ENCODE measurements at places on chromosomes 2 and 18.

DNA sequence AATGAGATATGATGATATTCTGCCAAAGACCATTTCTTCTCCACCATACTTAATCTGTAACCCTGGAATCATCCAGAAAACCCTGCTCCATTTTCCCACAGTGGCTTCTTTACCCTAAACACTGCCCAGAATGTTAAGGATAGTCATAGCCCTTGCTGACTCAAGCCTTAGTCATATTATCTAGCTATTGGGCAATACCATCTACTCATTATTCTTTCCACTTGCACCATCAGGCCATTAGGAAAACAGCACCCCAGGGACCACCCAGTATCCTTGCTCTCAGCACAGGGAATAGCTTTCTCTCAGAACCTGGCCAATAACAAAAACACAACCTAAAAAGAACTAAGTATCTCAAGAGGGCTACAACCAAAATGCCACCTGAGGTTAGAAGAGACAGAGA lies 445.7 kb upstream of the SLC14A2 start:
- H3K4me1 ChIP-seq: no peaks in the 10 kb centered on the region
- no peak overlapping the region for H3K4me3 ChIP-seq
- DNase-seq: no peak
- no peak overlapping the region for H3K27ac ChIP-seq
- H3K36me3 ChIP-seq: no peaks in the 10 kb centered on the region

GRCh38 chr18:13217466-13217961 lies 1.0 kb upstream of the LDLRAD4 start:
- no peaks in the 10 kb centered on the region for H3K36me3 ChIP-seq
- H3K27ac ChIP-seq: peak overlapping the region; percentile 76
- H3K4me1 ChIP-seq: peaks cover 52% of the 10 kb centered on the region
- DNase-seq: peak; percentile 69

DNA sequence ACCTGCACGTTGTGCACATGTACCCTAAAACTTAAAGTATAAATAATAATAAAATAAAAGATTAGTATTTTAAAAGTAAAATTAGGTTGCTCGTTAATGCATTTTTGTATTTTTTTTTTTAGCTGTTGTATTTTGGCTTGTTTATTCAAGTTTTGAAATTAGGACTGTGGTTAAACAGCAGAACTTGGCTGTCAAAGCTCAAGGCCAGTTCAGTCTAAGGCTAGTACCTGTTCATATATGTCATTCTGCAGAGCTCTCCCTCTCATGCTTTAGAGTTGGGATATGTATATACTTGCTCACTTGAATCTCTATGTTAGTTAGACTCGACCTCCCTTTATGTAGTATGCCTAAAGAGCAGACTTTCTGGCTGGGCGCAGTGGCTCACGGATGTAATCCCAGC lies 32.7 kb downstream of the MOB4 start:
- no peak for DNase-seq
- no peak overlapping the region for H3K27ac ChIP-seq
- no peaks in the 10 kb centered on the region for H3K27me3 ChIP-seq
- no peaks in the 10 kb centered on the region for H3K4me1 ChIP-seq

DNA sequence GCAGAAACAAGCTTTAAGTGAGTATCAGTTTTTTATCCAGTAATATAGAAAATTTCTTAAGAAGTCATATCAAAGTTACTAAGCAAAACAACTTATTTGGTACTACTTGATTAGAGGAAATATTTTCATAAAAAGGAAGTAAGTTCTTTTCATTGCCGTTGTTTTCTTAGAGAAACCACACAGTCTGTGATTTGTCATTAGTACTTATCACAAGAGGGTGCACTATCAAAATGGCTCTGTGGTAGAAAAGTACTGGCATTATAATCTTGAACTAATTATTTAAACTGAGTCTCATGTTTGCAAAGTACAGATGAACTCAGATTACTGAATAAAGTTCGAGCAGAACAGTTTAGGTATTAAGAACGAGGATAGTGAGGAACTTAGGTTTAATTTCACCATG lies 93.4 kb downstream of the IKZF2 start:
- H3K27me3 ChIP-seq: no peaks in the 10 kb centered on the region
- H3K4me3 ChIP-seq: no peak overlapping the region
- DNase-seq: no peak
- peaks cover 13% of the 10 kb centered on the region for H3K4me1 ChIP-seq
- H3K27ac ChIP-seq: no peak overlapping the region
- H3K36me3 ChIP-seq: peaks cover 35% of the 10 kb centered on the region

DNA sequence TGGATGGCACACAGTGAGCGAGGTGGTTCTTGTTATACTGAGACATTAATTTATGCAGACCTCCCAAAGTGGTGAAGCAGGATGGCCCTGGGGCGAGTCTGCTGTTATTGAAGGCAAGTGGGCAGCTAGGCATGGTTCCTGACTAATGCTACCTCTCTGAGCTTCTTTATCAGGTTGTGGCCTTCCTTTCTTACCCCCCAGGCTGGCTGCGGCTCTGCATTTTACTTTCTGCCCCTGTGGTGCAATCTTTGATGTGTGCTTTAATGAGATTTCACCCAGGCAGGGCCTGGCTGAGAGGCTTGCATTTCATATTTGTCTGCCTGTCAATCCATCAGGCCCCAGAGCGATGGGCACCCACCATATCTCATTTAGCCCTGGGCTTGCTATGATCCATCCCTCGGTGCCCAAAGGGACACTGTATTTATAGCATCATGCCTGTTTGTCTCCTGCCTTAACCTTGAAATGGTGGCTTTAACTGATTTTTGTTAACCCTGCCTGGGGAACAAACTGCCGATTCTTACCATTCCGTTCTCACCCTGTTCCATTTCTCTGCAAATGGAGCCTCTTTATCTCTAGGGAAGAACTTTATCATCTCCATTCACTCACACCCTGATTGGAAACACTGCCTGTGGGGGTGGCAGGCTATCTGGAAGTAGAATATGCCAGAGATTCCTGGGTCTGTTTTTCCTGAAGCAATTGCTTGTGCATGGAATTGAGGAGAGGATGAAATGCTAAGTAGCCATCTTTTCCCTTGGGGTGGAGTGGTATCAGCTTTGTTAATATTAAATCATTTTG lies 316.2 kb upstream of the THSD7B start:
- no peak overlapping the region for H3K27ac ChIP-seq
- H3K4me1 ChIP-seq: no peaks in the 10 kb centered on the region
- no peak for DNase-seq
- H3K4me3 ChIP-seq: no peak overlapping the region

GRCh38 chr2:9106338-9107167 lies 100.1 kb upstream of the ASAP2 start:
- H3K36me3 ChIP-seq: no peaks in the 10 kb centered on the region
- H3K27ac ChIP-seq: no peak overlapping the region
- H3K4me3 ChIP-seq: no peak overlapping the region
- no peak for DNase-seq

- H3K27ac ChIP-seq: no peak overlapping the region
- H3K4me1 ChIP-seq: no peaks in the 10 kb centered on the region
- no peak for DNase-seq
- H3K36me3 ChIP-seq: no peaks in the 10 kb centered on the region
Observed at GRCh38 chr18:67919316-67919715, 402.8 kb upstream of the DSEL start.

- H3K27ac ChIP-seq: no peak overlapping the region
- H3K4me1 ChIP-seq: peaks cover 4% of the 10 kb centered on the region
- DNase-seq: peak; percentile 56
- H3K4me3 ChIP-seq: no peak overlapping the region
- no peaks in the 10 kb centered on the region for H3K27me3 ChIP-seq
Observed at GRCh38 chr18:13159579-13159978, 59.0 kb upstream of the LDLRAD4 start.

DNA sequence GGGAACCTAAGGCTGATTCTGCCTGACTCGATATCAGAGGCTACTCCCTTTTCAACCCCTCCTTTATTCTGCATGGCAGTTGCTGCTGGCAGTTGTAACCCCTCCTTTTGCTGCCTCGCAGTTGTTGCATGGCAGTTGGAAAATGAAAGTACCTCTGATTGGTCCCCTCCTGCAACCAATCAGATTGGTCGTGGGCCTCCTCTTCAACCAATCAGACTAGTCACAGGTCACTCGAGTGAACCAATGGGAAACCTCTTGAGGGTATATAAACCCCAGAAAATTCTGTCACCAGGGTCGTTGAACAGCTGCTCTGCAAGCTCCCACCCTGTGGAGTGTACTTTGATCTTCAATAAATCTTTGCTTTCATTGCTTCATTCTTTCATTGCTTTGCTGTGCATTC lies 294.3 kb upstream of the SLC8A1 start:
- H3K4me1 ChIP-seq: no peaks in the 10 kb centered on the region
- H3K4me3 ChIP-seq: no peak overlapping the region
- H3K36me3 ChIP-seq: no peaks in the 10 kb centered on the region
- H3K27ac ChIP-seq: no peak overlapping the region
- DNase-seq: no peak
- H3K27me3 ChIP-seq: no peaks in the 10 kb centered on the region

- H3K27me3 ChIP-seq: peaks cover 8% of the 10 kb centered on the region
- H3K4me1 ChIP-seq: no peaks in the 10 kb centered on the region
- no peaks in the 10 kb centered on the region for H3K36me3 ChIP-seq
- H3K27ac ChIP-seq: no peak overlapping the region
- DNase-seq: no peak
- H3K4me3 ChIP-seq: no peak overlapping the region
Observed at GRCh38 chr2:178008636-178009289, 63.8 kb downstream of the PDE11A start.

DNA sequence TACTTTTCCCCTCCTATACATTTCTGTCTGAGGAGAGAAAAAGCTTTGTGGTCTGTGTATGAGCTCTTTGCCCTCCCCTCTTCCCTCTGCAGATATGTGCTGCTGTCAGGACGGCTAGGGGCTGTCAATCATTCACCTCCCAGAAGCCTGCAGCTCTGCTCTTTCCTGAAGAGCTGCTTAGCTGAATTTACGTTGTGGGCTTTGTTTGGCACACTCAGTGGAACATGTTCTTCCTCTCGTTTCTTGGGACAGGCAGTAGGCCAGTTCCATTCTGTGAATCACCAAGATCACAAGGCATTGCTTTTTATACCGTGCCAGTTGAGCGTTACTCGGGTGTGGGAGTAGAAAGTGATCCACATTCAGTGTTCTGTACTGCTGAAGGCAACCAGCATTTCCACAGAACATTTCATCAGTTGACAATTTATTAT lies 136.7 kb downstream of the LAMA3 start:
- no peak overlapping the region for H3K4me3 ChIP-seq
- H3K27ac ChIP-seq: no peak overlapping the region
- no peaks in the 10 kb centered on the region for H3K27me3 ChIP-seq

GRCh38 chr2:7868836-7869235 lies 813.0 kb upstream of the ID2 start:
- H3K4me1 ChIP-seq: peaks cover 26% of the 10 kb centered on the region
- no peaks in the 10 kb centered on the region for H3K27me3 ChIP-seq
- no peaks in the 10 kb centered on the region for H3K36me3 ChIP-seq
- 0 out of 2 replicates have a peak overlapping the region, but pooled peaks have one; percentile 12 for H3K27ac ChIP-seq
- no peak overlapping the region for H3K4me3 ChIP-seq

- DNase-seq: no peak
- no peak overlapping the region for H3K4me3 ChIP-seq
- H3K36me3 ChIP-seq: no peaks in the 10 kb centered on the region
- H3K27ac ChIP-seq: no peak overlapping the region
Observed at GRCh38 chr2:72238311-72238710, 90.6 kb upstream of the CYP26B1 start.

DNA sequence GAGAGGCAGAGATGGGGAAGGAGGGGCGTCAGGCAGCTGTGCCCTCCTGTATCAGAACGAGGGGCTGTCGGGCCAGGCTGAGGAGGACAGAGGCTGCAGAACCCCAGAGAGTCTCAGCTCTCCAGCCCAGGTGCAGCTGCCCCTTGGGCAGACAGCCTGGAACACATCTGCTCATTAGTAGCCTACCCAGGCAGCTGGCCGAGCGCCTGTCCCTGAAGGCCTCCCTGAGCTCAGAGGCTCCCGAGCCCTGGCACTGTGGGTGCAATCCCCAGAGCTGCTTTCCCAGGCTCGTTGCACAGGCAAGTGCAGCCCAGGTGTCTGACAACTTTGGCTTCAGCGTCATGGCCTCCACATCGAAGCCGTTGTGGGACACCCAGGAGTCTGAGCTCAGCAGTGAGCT lies 13.1 kb upstream of the TMEM185B start:
- peaks cover 21% of the 10 kb centered on the region for H3K4me1 ChIP-seq
- no peak for DNase-seq
- H3K4me3 ChIP-seq: no peak overlapping the region
- no peaks in the 10 kb centered on the region for H3K27me3 ChIP-seq
- H3K27ac ChIP-seq: no peak overlapping the region
- no peaks in the 10 kb centered on the region for H3K36me3 ChIP-seq

DNA sequence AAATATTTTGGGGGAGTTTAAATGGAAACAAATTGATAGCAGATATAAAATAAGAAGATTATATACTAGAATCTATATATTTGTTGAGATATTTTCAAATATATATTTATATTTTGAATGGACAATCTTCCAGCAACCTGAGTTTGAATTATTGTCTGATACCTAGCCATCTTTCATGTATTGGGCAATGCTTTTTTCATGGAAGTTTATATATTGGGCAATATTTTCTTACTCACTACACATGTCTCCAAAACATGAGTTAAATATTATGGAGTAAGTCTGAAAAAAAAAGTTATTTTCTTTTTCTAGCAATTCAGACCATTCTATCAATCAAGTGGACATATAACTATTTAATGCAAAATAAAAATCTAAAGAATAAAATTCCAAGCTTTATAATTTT lies 295.2 kb downstream of the NYAP2 start:
- H3K4me3 ChIP-seq: no peak overlapping the region
- DNase-seq: no peak
- H3K27ac ChIP-seq: no peak overlapping the region
- H3K4me1 ChIP-seq: no peaks in the 10 kb centered on the region
- no peaks in the 10 kb centered on the region for H3K27me3 ChIP-seq

Data from DND-41 (cell line).